ENCODE measurements at places on chromosomes 1 and 21.

GRCh38 chr1:230578616-230579015 lies 63.7 kb upstream of the COG2 start:
- DNase-seq: no peak

DNA sequence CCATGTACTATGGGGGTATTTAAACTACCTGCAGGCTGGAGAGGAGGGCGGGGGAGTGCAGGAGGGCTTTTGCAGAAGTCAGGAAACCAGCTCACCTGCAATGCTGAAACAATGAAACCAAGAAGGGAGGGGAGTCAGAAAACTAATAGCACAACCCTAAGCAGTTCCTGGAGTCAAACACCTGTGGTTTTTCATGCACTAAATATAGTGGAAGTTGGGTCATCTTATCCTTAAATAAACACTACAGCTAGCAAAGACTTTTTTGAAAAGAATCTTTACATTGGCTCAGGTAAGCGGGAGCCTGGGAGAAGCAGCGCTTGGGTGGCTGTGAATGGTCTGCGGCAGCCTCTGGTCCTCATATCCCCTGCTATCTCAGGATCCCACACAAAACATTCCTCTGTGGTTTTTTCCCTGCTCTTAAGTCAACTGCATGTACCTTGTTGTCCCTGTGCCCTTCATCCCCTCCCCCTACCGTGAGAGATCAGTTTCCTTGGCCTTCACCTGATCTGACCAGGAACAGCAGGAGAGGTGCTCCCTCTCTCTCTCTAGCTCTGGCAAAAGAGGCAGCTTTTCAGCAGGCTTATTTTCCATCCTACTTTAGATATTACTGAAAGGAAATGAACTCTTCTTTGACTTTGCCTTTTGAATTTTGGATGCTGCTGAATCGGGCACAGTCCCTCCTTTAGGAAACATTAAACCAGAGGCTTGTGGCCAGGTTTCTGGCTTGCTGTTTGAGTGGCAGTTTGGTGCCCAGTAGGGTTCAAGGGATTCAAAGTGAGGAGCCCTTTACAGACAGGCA lies 26.6 kb downstream of the TENT5C start:
- no peak for DNase-seq

DNA sequence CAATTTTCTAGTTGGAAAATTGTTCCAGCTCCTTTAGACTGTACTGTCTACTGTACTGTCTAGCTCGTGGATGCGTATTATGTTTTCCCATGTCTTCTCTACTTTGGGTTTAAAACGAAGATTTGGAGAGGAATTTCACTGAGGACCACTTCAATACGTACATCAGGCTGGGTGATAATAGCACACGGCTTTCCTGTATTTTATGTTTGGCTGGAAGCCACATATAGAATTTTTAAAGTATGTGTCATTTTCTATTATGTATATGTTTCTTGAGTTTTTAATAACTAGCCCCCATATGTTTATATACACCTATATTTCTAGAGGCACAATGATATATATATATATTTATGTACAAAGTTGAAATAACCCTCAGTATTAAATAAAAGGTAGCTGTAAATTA lies 226.4 kb downstream of the GREM2 start:
- DNase-seq: no peak

DNA sequence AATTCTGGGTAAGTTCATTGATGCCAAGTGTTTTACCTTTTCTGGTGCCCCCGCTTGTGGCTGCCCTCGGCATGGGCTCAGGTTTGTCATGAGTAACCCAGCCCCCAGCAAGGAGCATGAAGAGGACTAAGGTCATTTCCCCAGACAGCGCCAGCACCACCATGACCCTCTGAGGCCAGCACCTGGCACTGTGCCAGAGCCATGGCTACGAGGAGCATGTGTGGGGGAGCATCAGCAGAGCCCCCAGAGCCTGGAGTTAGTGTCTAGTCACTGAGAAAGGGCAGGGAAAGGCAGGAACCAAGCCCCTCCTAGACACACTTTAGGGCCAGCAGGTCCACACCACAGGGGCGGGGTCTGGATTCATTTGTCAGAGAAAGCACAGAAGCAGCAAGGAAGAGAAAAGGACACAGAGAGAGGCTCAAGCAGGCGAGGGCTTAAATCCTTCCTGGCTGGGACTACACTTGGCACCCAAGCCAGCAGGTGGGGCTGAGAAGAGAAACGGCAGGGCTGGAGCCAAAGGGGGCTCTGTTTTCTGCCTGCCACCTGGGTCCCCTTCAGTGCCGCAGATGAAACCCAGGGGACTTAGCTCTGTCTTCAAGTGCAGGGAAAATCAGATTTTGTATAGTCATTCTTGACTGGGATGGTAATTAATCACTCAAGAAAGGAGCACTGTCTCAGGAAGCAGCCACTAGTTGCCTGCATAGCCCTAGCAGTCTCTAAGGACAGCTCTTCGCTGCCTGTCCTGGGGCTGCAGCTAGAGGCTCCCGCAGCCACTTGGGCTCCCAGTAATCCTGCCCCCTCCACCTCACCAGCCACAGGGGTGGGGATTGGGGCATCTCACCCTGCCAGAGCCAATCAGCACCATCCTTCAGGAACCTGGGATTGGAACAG lies 79.6 kb upstream of the ZC3H12A start:
- DNase-seq: no peak

- no peak for DNase-seq
These were observed 72.1 kb downstream of the PGBD5 start for GRCh38 chr1:230354005-230354404.

DNA sequence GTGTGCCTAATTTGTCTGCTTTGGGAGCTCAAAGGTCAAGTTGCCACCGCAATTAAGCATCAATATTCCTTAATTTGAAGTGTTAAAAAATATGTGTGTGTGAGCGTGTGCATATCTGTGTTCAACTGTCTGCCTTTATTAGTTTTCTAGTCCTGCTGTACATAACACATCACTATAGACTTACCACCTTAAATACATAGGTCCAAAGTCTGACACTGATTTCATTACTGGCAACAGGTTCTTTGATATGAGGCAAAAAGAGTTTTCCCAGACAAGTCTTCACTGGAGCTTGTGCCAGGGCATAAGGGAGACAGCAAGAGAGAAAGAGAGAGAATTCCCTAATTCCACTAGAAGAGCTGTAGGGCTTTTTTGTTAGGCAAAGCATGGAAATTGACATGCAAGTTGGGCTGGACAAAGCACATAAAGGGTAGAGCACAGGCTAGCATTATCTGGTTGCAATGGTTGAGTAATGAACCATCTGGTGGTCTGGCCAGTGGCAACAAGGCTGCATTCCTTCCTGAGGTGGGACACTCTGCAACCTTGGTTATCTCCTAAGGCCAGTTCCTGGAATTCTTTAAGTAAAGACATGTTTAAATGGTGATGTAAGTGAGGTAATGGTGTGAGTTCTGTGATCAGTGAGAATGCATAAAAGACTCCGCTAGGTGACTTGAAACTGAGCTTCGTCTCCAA lies 457.2 kb upstream of the ADAMTS5 start:
- DNase-seq: no peak

DNA sequence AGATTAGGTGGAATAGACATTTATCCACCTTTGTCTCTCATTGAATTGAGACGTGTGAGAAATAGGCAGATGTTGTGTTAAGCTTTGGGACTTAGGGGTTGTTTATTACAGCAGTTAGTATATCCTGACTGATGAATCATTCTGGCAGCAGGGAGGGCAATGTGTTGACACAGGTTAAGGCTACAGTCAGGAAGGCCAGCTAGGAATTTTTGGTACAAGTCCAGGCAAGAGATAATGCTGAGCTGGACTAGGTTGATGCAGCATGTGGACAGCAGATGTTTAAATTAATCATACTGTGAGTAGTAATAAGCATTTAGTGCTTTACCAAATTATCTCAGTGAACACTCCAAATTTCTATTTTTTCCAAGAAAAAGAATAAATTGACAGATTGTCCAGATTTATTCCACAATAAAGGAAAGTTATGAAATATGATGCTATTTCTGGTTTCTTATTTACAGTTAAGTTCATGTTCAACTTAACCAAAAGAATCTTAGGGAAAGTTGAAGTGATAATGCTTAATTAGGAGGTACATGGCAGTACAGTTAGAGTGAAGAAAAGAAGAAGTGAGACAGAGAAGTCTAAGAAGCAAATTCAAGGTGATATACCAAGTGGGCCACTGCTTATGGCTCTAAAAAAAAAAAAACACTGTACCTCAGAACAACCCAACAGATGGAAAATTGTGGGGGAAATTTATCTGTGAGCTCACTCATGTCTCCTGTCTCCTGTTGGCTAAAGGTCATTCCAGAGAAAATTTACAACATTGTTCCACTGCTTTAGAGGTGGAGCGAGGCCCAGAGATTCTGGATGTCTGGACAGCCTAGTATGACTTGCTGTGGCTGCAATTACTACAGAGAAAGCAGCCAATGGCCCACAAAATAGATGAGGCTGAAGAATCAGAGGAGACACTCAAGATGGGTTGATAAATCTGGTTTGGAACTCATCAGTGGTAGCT lies 102.7 kb upstream of the C21orf91 start:
- no peak for DNase-seq

- DNase-seq: peak; percentile 50
These were observed 16.7 kb downstream of the FRRS1 start for GRCh38 chr1:99749504-99750347.

- no peak for DNase-seq
These were observed 527.3 kb downstream of the PLPP3 start for GRCh38 chr1:56052041-56052440.

DNA sequence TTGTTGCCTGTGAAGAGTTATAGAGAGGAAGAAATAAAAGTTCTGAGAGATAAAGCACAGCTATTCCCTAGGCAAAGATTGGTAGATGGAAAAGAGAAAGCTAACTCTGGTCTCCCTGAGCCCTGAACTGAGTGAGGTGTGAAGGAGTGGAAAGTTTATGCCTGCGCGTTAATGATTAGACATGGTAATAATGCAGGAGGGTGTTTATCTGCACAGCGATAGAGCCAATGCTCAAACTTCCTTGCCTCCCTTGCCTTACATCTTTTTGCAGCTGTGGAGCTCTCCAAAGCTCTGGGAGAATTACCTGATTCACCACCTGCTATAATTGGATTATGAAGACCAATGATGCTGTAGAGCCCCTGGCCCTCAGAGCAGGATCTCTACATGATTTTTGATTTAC lies 32.8 kb upstream of the CHRM3 start:
- DNase-seq: no peak

- DNase-seq: peak; percentile 19
These were observed 24.8 kb upstream of the THEM4 start for GRCh38 chr1:151934048-151934493.

DNA sequence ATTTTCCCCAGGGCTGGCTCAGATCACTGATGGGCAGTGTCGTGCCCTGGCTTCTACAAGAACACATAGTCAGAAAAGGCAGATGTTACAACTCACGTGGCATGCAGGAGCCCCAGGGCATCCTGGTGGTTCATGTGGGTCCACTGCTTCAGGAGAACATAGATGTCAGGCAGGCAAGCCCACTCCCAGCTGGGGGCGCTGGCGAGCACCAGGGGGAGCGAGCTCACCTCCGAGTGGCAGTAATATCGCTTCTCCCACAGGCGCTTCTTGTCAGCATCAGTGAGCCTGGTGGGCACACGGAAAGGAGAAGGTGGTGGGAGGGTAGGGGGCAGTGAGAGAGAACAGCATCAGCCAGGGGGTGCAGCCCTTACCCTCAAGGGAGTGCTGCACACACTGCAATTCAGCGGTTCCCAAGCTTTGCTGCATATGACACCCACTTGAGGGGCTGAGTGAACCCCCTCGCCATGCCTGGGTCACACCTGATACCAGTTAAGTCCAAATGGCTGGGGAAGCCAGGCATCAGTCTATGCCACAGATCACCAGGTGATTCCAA lies 34.3 kb upstream of the PPP1R15B start:
- DNase-seq: no peak

DNA sequence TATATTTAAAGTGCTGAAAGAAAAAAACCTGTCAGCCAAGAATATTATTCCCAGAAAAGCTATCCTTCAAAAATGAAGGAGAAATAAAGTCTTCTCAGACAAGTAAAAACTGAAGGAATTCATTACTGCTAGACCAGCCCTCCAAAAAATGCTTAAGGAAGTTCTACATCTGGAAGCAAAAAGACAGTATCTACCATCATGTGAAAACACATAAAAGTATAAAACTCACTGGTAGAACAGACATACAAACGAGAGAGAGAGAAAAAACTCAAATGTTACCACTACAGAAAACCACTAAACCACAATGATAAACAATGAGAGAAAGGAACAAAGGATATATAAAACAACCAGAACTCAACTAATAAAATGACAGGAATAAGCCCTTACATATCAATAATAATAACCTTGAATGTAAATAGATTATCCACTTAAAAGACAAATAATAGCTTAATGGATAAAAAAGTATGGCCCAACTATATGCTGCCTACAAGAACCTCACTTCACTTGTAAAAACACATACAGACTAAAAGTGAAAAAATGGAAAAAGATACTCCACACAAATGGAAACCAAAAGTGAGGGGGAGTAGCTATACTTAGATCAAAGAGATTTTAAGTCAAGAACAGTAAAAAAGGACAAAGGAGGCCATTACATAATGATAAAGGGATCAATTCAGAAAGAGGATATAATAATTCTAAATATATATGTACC lies 22.0 kb downstream of the NSL1 start:
- DNase-seq: no peak

DNA sequence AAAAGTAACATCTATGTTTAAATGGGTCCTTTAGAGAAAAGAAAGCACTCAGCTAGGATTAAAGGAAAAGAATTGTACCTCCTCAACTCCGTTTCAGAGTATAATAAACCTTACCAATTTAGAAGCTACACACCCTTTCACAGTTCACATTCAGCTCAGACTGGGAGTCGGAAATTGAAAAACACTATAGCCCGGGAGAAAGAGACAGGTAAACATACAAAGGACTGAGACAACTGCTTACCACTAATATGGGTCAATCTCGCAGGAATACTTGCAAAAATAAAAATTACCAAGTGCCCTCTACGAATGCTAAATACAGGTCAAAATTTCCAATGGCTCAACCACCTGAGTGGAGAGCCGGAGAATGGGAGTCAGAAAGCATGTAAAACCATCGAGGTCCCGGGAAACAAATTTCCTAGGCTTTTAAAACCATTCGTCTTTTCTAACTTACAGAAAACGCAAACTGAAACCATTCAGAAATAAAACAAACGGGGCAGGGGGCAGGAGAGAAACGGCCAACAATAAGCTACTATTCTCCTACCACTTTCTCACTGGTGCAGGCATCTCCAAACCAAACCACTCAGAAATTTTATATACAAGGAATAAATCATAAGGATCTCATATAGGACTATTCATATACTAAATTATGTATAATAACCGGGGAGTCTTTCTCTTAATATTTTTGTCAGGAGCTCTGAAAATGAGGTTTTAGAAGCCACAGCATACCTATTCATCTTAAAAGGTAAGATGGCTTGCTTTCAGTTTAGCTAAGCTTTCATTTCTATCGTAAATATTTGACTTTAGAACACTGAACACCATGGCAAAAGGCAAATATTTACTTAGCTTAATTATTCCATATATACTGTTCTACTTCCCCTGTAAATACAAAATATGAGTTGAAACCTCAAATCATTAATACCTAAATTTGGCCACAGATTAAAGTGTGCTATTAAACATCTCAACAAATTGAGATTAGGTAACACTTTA lies 136.5 kb downstream of the RERE start:
- DNase-seq: no peak

DNA sequence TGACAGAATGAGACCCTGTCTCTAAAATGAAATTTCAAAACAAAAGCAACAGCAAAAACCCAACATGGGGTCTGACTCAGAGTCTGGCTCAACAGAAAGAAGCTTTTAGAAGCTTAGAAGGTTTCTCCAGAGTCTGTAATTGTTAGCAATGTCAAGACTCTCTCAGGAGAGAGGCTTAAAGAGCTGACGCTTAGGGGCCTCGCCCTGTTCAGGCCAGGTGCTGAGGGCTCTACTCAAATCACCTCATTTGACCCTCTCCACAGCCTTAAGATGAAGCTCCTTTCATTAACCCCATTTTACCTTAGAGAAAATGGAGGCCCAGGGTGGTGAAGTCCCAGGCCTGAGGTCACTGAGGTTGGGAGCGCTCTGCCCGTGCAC lies 5.3 kb upstream of the KIF17 start:
- DNase-seq: no peak

Measured in putamen (tissue), 1 donor.